Left cardiac atrium (tissue), 4 donors: ENCODE measurements at places on chromosomes 1 and 21. TPM values are rescaled to one million over a fixed set of nuclear protein-coding genes. Genes with fewer than 3 reads are reported as not detected.

Gene ST6GALNAC3
- 13.3 TPM for total RNA-seq

GRCh38 chr1:2534687-2535441 is 4.8 kb upstream of the HES5 start:
- DNase-seq = no peak

DNA sequence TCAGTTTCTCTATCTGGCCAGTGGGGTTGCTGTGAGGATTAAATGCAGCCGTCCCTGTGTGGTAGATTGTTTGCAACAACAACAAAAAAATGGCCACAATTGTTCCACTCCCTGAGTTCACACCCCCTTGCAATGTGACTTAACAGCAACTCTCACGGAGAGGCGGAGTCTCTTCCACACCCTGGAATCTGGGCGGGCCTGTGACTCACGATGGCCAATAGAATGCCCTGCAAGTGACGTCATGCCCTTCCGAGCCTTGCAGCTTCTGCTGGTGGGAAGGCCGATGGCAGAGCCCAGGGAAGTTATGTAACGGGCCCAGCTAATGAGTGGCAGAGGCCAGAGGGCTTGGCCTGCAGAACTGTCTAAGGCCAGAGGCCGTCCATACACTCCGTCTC is 87.9 kb downstream of the RIPK4 start:
- DNase-seq = peak; percentile 97

DNA sequence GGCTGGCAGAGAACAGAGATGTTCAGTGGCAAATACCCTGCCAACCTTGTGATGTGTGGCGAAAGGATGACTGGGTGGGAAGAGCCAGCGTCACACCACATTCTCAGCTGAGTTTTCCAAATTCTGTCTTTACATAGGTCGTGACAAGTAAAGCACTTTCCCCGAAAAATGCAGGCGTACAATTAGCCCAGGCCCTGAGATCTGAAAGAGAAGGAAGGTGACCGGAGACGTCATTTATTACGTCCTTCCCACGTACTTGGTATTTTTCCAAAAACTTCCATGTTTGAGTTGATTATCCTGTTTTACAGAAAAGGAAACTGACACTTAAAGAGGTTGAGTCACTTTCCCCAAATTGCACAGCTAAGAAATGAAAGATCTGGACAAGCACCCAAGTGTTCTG is 413.3 kb downstream of the PRDM2 start:
- no peak for DNase-seq

DNA sequence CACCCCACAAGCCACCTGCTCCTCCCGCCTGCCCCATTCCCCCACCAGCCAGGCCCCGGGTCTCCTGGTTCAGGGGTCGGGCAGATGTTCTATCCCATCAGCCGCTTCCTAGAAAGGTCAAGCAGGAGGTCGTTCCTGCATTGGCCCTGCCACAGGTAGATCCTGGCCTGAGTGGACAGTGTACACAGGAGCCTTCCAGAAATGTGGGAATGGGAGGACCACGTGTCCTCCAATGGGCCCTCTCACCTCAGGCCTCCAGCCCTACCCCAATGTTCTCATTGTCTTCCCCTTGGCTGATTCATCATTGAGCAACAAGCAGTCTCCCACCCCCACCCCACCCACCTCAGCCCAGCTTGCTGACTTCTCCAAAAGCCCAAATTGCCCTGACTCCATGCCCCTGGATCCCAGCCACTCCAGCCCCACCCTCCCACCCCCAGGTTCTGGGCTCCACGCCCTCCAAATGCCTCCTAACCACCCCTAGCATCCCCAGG is 2.1 kb downstream of the S100A16 start:
- DNase-seq = no peak

GRCh38 chr1:29858646-29859045 is 622.3 kb downstream of the PTPRU start:
- no peak for DNase-seq

DNA sequence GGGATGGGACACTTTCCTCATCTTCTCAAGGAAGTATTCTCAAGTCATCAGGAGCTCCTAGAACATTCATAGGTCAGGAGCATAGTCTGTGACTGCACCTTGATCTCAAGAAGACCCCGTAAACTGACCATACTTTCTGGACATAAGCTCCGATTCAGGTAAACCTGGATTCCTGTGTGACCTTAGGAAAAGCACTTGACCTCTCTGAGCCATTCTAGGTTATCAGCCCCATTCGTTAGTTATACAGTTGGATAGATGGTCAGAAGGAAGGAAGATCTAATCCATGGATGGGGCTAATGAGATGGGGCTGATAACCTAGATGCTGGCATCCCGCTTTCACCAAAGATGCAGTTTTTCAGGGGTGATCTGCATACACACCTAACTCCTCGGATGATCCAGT is 114.3 kb downstream of the EPHB2 start:
- DNase-seq = no peak

Gene CORT
- not detected for total RNA-seq

GRCh38 chr1:242086706-242087105 is 87.8 kb upstream of the MAP1LC3C start:
- DNase-seq = no peak
